ENCODE measurements at places on chromosomes 12 and 14.

GRCh38 chr12:48818831-48819590 lies 715 bp downstream of the CACNB3 start:
- DNase-seq = no peak

GRCh38 chr12:53235742-53236442 lies 3.9 kb upstream of the RARG start:
- no peak for DNase-seq

GRCh38 chr14:102711946-102712345 lies 65.3 kb upstream of the TRAF3 start:
- DNase-seq = no peak

DNA sequence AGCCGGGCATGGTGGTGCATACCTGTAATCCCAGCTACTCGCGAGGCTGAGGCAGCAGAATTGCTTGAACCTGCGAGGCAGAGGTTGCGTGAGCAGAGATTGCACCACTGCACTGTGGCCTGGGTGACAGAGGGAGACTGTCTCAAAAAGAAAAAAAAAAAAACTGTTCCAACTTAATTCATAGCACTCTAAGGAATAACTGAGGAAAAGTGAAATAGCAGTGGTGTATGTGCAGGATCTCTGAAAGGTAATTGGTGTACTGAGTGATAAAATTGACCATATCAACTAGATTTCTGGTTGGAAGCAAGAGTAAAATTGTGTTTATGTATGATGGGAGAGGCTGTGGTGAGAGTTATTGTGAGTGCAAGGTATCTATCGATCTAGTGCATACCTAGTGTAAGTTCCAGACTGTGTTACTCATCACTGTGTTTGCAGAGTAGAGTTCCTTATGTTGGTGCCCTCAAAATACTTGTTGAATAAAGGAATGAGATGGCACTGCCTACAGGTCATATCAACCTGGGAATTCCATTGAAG lies 6.3 kb downstream of the CAND1 start:
- no peak for DNase-seq

DNA sequence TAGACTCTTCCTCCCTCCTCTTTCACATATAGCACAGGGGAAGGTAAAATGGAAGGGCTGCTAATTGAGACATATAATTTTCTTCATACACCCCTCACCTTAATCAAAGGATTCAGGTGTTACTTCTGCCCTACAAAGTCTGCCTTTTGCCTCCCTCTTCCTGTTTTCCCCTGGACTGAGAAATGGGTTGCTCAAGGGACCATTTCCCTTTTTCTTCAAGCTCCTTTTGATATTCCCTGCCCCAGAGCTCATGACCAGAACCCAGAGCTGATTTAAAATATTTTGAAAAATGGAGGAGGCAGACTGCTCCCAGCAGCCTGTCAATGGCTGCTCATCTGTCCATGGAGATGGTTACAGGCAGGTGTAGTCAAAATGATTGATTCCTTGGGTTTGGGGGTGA lies 6.3 kb upstream of the PIP4K2C start:
- no peak for DNase-seq

- no peak for DNase-seq
Measured at GRCh38 chr14:61992139-61992538, 229.9 kb downstream of the SNAPC1 start.

- DNase-seq = no peak
Measured at GRCh38 chr12:116958402-116959197, 47.9 kb downstream of the FBXW8 start.

DNA sequence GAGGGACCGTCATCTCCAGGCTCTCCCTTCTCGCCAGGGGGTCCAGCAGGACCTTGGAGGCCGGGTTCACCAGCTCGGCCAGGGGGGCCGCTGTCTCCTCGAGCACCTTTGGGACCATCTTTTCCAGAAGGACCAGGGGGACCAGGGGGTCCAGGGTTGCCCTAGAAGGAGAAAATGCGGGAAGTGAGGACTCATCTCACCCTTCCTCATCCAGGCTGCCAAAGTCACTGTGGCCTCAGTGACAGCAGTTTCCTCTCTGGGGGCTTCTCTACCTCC lies 15.1 kb downstream of the TMEM106C start:
- DNase-seq = no peak

- DNase-seq = no peak
Measured at GRCh38 chr14:65346895-65347294, 65.6 kb upstream of the FUT8 start.

DNA sequence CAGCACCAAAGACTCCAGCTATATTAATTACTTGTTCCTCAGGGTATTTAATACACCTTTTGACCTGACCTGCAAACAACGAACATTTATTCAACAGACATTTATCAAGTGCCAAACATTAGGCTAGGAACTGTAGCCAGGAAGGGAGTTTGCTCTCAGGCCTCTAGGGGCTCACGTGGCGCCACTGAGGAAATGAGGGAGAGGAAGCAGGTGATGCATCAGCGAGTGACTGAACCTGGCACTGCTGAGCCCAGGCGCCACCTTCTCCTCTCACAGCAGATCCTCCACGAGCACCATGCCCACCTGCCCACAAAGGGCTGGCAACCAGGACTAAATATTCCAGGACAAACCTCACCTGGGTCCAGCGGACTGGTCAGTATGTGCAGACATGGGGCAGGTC lies 50.2 kb downstream of the SETD3 start:
- DNase-seq = no peak

GRCh38 chr14:37544407-37544806 lies 50.6 kb downstream of the FOXA1 start:
- DNase-seq = no peak

- DNase-seq = peak; percentile 22
Measured at GRCh38 chr12:54159140-54159539, 29.6 kb downstream of the SMUG1 start.

DNA sequence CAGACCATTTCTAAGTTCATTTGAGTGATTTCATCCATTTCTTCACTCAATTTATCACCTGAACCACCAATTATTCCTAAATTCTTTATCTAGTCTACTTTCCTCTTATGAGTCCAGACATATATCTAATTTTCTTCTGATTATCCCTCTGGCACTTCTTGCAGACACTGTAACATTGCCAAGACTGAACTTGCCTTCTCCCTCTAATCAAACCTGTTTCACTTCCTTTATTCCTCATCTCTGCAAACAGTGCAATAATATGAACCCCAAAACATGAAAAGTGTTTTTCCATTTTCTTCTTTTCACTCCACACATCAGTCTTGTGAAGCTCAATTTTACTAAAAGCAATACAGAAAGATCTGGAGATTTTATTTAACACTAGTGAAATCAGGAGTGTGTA lies 37.8 kb upstream of the PTPRQ start:
- no peak for DNase-seq

DNA sequence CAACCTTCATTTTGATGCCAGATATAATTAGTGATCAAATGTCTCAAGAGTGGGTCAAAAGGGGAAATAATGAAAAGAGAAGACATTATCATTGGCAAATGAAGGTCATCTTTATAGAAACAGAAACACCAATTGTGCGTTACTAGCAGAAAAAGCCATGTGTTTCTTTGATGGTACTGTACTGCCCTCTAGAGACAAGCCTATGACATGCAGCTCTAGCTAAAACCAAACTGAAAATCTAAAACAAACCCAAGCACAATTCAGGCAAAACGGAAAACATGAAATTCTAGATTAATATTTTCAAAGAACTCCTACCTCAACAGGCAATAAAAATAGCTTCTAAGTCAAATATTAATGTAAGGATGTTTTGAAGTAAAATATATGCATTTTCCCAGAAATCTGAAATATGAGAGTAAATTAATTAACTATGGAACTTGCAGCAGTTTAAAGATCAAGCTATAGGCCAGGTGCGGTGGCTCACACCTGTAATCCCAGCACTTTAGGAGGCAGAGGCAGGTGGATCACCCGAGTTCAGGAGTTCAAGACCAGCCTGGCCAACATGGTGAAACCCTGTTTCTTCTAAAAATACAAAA lies 115.4 kb downstream of the KLHL28 start:
- DNase-seq = no peak

- DNase-seq = no peak
Measured at GRCh38 chr14:105168979-105169507, 467 bp upstream of the JAG2 start.

DNA sequence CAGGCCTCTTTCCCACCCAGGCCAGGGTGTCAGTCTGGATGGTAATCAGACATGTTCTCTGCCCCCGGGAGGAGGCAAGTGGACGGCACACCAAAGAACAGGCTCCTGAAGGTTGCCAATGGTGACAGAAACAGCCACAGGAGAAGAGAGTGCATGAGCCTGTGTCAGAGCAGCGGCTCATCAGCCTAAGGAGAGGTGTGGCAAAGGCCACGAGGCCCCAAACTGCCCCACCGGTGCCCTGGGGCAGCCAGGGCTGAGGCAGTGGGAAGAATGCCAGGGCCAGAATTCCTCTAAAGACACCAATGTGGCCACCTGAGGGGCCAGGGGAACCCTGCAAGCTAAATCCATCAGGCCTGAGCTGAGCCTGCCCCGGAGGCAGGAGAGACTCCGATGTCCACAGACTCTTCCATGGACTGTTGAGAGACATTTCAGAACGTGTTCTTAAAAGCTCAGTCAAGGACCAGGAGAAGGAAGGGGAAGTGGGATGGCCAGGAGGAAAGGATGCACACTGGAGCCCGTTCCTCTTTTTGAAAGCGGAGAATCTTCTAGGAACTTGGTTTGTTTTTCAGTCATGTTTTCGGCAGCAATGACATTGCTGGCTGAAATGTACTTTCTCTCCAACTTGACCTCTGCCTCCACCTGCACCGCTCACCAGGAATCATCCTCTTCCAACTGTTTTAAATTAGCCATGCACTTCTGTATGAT lies 176.3 kb upstream of the FKBP4 start:
- no peak for DNase-seq

DNA sequence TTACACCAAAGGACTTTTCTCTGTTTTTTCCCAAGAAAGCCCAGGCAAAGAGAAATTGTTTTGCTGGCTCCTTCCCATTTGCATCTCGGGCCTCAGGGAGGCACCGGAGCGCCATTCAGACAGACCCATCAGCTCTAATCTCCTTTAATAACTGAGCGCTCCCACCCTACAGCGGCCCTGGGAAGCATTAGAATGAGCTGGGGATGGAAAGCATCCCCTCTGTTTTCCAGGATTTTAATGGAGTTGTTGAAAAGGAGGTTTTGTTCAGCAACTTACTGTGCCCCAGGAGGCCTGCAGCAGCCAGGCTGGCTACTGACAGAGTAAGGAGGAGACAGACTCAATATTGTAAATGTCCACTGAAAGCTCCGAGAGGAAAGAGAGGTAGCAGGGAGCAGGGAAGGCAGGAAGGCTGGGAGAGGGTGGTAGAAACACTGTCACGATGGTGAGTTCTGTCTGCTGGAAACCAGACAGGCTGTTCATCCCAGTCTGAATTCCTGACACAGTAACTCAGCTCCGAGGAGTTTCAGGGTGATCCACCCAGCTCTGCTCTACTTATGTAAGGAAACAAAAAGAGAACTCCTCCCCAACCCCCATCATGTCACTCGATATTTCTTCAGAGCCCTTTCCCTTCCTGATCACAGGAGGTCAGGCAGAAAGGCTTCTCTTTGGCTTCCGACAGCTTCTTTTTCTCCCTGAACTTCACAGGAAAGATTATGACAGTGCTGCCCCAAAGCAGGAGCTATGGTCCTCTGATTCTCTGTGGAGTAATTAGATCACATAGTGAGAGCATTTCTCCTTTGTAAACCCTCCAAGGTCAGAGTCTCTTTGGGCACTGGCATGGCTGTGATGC lies 62.5 kb upstream of the TMEM132D start:
- DNase-seq = no peak

GRCh38 chr14:32594766-32595165 lies 265.7 kb downstream of the AKAP6 start:
- no peak for DNase-seq

DNA sequence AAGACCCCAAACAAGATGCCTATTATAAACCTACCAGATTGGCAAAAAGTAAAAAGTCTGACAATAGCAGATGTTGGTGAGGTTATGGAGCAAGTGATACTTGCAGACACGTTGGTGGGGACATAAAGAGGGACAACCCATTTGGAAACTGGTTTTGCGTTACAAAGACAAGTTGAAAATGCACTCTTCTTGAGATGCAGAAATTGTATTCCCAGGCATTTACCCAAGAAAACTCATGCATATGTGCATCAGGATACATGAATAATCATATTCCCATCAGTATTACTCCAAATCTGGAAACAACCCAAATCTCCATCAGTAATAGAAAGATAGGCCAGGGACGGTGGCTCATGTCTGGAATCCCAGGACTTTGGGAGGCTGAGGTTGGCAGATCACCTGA lies 12.8 kb upstream of the GOLGA5 start:
- no peak for DNase-seq

DNA sequence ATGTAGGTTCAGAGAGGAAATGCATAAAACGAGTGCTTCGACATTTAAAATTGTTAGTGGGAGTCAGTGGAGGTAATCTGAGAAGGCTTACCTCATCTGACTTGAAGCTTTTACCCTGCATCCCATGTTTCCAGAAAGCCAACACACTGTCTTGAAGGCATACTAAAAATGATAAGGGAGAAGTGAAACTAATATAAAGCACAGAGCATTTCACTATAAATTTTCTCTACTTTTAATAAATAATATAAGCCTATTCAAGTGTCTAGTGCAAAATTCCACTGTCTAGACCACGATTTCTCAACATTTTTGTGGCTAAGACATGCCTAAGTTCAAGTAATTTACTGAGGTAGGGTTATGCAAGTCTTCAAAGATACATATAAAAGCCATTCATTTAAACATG lies 29.1 kb upstream of the CDKL1 start:
- DNase-seq = no peak

DNA sequence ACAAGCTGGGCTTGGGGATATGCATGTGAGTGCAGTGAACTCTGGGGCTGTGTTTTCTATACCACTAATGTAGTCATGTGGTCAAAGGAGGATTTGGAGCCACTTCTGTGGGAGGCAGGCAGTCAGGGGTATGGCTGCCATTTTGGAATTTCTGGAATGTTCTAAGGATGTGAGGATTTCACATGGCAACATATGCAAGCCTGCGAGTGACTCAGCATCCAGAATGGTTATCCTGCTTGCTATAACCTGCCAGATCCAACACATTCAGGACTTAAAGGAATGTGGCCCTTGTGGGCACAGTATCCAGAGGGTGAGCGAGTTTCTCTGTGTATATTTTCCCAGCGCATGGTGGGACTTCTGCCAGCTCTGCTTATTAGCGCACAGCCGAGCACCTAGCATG lies 249.2 kb upstream of the PWP1 start:
- no peak for DNase-seq

DNA sequence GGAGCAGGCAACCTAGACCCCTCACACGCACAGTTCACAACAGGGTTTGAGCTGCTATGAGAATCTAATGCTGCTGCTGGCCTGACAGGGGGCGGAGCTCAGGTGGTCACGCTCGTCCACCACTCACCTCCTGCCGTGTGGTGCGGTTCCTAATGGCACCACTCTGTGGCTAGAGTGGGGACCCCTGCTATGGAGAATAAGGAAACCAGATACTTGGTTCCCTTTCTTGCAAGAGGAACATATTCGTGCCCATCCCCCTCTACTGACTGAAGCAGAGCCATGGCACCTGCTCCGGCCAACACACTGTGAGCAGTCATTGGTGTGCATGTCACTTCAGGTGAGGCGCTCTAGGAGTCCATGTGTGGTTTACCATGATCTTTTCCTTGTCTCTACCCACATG lies 30.4 kb upstream of the RIMBP2 start:
- DNase-seq = no peak

GRCh38 chr14:99024926-99025325 lies 247.1 kb downstream of the BCL11B start:
- no peak for DNase-seq

GRCh38 chr14:61493239-61493638 lies 171.9 kb downstream of the PRKCH start:
- DNase-seq = no peak

Measured in stimulated activated CD8-positive, alpha-beta memory T cell treated with anti-CD3 and anti-CD28 coated beads, Interleukin-7, amount 100 ng/mL, for 48 hours (primary cell).